Posterior cingulate gyrus (tissue), 11 donors: ENCODE measurements at places on chromosomes 4 and X.

- DNase-seq: no peak
These were observed 93.1 kb downstream of the SLC39A8 start for GRCh38 chr4:102252171-102252570.

GRCh38 chr4:80266902-80267380, 477 bp downstream of the FGF5 start:
- DNase-seq: peak; percentile 75

GRCh38 chr4:48945981-48946380, 39.4 kb upstream of the OCIAD2 start:
- DNase-seq: no peak

GRCh38 chr4:35734381-35735098, 509.8 kb downstream of the ARAP2 start:
- no peak for DNase-seq

GRCh38 chrX:105870445-105870844, 48.1 kb downstream of the NRK start:
- no peak for DNase-seq

DNA sequence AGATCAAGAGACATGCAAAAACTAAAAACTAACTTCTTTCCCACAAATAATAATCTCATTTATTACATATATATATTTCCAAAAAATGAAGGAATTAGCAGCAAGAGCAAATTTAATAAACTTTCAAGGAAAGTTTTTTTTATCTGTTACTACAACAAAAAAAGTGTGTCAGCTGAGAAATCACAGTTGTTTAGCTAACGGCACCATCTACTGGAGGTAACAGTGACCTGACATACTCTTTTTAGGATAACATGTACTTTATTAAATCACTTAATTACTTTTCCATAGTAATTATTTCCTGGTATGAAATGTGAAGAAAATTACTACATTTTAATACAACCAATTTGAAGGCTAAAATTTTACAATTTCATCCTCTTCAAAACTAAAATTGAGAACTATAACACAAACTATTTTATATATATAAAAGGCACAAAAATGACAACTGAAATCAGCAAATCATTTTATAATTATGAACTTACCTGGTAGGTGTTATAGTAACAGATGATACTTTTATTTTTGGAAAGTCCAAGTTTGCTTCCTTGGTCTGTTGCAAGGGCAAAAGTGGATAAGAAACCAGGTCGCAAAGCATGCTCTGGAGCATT, 9.1 kb downstream of the LAMTOR3 start:
- no peak for DNase-seq

- DNase-seq: no peak
These were observed 26.0 kb downstream of the BEND2 start for GRCh38 chrX:18194688-18195087.

GRCh38 chr4:106486533-106486932, 118.0 kb upstream of the GIMD1 start:
- no peak for DNase-seq

DNA sequence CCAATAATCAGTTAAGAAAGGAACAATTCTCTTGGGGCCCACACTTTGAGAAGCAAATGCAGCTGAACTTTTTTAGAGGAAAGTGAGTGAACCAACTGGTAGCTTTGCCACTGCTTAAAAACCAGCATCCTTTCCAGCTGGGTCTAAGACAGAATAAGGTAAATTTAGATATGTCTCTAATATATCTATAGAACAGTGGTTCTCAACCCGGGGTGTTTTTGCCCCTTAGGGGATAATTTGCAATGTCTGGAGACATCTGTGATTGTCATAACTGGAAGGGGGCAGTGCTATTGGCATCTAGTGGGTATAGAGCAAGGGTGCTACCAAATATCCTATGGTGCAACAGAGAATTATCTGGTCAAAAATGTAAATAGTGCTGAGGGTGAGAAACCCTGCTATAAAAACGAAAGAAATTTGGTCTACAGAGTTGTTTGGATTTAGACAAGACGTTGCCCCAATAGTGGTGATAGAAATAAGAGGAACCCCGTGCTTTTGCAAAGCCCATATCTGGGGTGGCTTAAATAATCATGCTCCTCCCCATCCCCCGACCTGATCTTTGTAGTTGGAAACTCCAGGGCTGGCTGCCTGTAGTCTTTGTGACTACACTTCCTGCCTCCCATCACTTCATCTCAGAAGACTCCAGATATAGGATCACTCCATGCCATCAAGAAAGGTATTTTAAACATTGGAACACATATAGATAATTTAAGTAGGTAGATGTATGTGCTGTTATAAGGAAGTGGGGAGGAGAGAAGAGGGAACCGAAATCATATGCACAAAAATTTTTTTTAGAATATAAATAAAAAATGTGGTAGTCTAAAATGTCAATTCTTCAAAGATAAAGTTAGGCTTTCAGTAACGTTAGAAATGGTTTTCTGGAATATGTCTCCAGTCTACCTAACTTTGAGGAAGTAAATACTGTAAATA, at the start of gene TLR7:
TLR7 (plus strand) TSS at position 622 of the 927 bp plus-strand sequence. CDS start 507 bp downstream, outside the sequence.
- no peak for DNase-seq

DNA sequence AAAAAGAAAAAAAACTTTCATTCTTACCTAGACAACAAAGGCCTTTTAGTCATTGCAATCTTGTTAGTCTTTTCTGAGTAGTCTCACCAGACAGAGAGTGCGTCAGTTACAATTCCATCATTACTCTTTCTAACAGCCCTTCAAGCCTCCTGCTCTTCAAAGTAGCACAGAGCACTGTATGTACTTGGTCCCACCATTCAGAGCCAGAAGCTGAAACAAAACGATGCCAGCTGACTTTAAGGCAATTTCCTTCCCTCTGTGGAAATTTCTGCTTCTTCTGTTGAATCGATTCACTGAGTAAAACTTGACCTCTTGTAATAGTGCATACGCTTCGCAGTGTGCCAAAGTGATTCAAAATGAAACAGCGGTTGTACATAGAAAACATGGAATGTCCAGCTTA, 57.7 kb upstream of the TENM3 start:
- DNase-seq: no peak

GRCh38 chrX:119228512-119229252, 7.4 kb upstream of the PGRMC1 start:
- DNase-seq: no peak

DNA sequence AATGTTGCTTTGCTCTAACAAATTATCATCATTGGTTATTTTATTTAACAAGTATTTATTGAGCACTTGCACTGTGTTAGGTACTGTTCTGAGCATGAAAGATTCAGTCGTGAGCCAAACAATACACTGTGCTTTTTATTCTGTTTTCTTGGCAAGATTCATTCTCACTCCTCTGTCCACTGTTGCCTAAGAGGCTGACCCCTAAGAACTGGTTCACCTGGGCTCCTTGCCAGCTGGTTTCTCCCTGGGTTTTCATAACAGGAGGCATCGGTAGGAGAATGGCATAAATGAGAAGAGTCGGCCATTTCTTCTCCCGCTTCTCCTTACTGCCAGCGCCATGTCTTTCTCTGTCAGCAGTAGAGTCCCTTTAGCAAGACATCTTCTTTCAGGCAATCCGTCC, 243.7 kb upstream of the DIAPH2 start:
- DNase-seq: no peak

DNA sequence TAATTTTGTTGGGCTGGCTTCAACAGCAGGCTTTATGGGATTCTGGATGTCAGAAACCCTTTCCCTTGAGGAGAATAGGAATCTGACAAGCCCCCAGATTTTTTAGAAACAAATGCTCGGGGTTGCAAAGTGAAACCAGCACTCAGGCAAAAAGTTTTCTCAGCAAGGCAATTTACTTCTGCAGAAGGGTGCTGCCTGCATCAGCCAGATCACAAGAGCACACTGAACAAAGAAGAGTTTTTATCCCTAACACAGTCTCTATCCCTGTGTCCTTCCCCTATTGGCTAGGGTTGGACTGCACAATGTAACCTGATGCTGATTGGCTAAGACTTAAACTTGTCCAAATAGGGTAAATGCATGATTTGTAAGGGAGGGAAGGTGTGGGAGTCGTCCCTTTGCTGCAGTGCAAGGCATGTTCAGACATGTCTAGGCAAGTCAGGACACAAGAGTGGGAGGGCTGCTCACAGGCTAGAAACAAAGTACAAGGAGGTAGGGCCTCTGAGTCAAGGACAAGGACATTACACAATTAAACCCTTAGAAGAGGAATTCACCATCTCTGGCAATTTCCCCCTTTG, 175.8 kb downstream of the CCNG2 start:
- no peak for DNase-seq

GRCh38 chr4:69092190-69092589, 4.1 kb upstream of the UGT2B7 start:
- no peak for DNase-seq

DNA sequence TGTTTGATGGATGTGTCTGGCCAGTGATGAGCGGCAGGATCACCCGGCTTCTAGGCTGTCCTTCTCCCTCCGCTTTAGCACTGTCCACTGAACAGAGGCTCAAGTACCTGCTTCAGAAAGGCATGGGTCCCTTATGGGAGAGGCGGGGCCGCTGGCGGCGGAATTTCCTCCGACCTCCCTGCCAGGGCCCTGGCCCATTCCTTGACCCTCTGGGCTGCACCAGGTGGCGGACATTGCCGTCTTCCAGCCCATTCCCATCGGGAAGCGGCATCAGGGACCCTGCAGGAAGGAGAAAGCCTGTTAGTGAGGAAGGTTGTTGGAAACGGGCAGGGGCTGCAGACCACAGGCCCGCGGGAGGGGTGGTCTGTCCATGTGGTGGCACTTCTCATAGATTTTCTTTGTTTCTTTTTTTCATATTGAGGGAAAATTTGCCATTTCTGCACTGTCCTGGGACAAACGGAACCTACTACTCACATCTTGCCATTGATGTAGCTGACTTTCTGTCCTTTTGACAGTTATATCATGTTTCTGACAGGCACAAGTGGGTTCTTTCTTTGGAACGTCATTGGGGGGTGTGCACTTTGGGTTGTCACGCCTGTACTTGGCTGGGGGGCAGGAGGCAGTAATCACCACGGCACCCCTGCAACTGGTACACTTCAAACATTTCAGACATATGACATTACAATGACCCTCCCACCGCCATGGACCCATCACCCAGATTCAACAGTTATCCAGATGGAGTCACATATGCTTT, 6.1 kb downstream of the APLN start:
- no peak for DNase-seq

GRCh38 chr4:110620691-110621327, 2.1 kb downstream of the PITX2 start:
- DNase-seq: no peak

DNA sequence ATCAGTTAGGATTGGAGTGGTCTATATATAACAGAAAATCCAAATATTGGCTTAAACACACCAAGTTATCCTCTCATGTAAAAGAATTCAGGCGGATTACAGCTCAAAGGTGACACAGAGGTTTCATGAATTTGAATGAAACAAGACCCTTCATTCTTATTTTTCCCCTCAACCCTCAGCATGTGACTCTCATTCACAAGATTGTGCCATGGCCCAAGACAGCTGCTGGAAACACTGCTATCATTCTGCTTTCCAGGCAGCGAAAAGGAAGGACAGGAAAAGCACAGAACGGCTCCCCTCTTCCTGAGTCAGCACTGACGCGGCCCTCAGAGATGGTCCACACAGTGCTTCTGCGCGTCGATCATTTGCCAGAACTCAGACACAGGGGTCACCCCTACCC, 891.0 kb upstream of the FRG1 start:
- DNase-seq: no peak

DNA sequence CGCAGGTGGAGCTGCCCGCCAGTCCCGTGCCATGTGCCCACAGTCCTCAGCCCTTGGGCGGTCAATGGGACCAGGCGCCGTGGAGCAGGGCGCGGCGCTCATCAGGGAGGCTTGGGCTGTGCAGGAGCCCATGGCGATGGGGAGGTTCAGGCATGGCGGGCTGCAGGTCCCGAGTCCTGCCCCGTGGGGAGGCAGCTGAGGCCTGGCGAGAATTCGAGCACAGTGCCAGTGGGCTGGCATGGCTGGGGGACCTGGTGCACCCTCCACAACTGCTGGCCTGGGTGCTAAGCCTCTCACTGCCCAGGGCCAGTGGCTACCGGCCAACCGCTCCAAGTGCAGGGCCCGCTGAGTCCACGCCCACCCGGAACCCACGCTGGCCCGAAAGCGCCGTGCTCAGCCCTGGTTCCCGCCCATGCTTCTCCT, 646.5 kb downstream of the GABRG1 start:
- peak; percentile 69 for DNase-seq

- DNase-seq: no peak
These were observed 29.4 kb downstream of the ELF4 start for GRCh38 chrX:130080791-130081367.

DNA sequence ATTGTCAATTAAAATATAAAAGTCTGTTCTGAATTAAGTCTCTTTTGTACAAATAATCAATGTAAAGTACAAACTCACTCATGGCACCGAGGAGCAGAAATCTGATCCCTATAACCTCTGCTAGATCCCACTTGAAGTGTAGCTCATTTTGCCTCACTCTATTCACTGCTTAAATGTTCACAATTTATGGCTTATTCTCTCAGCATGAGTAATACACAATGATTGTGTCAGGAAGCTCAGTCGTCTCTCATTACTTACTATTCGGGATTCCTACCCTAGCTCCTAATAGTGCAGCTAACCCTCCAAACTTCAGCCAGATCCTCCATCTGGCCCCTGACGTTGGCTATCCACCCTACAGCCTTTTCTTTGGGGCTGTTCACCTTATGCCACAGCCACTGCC, 4.7 kb upstream of the AMMECR1 start:
- no peak for DNase-seq

DNA sequence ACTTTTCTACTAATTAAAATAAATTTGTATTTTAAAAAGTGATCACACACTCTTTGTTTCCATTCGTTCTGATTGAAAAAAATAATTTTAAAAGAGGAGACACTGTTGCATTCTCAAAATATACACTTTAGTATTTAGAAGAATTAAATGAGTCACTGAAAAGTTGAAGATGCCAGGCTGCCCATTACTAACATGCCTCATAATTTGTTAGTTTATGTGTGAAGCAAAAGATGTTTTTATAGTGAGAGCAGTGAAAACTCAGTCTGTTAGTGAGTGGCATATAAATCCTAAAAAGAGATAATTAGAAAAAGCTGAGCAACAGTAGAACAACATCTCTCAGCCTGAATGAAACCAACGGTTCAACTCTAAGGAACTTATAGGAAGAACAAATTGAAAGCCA, 143.4 kb downstream of the CDS1 start:
- no peak for DNase-seq

- no peak for DNase-seq
These were observed 78.0 kb upstream of the TMEM33 start for GRCh38 chr4:41857226-41857641.

- DNase-seq: no peak
These were observed 991.3 kb downstream of the FSTL5 start for GRCh38 chr4:161172396-161173026.

GRCh38 chr4:93751411-93751810, 77.1 kb upstream of the ATOH1 start:
- DNase-seq: peak; percentile 80

DNA sequence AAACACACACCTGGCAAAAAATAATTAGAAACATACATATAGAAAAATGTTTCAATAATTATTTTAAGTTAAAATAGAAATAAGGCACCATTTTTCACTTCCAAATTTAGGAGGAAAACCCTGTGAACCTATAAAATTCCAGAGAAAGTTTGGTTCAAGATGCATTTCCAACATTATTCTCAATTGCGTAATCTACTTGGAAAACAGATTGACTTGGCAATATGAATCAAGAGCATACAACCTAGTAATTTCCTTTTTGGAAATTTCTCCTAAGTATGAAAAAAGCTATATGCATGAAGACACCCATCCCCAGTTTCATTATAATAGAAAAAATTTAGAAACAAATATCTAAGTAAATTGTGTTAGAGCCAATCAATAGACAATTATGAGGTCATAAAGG, 242.9 kb downstream of the IQCM start:
- DNase-seq: no peak

- DNase-seq: no peak
These were observed 11.2 kb upstream of the ALB start for GRCh38 chr4:73392936-73393335.

GRCh38 chr4:73596001-73596400, 24.2 kb downstream of the RASSF6 start:
- DNase-seq: no peak
